Natural killer cell (primary cell): ENCODE measurements at places on chromosomes 5 and 9.

DNA sequence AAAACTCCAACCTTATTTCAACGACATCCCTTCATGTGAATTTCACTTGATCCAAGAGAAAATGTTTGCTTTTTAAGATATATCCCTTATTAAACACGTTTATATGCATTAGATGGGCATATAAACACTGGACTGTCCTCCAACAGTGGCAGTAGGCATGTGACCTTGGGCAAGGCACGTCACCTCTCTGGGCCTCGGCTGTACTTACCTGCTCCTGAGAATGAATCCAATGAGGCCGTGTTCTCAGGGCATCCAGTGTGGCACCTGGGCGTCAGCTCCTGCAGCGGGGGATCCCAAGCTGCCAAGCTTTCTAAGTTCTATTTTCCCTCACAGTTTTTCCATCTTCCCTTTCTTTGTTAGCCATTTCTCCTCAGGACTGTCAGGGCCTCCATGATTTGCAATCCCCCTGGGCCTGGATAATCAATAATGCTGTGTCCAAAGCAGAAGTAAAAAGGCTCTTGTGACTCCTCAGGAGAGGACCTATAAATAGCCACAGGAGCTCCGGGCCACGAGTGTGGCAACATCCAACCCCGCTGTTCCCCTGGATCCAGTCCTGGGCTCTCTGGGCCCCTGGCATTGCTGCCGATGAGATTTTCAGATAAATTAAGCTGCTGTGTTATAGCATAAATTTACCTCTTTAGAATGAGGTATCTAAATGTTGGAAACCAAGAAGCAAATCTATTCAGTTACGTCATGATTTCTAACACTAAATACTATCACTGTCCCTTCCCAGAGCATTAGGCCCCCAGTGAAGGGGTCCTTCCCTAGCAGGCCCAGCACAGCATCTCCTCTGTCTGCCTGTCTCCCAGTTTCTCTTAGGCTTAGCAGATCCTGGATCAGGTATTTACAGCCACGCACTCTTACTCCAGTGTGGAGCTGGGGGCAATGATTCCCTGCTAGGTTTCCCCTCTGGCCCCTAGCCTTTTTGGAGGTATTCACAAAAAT, 76.8 kb downstream of the PTPN3 start:
- no peak for DNase-seq

DNA sequence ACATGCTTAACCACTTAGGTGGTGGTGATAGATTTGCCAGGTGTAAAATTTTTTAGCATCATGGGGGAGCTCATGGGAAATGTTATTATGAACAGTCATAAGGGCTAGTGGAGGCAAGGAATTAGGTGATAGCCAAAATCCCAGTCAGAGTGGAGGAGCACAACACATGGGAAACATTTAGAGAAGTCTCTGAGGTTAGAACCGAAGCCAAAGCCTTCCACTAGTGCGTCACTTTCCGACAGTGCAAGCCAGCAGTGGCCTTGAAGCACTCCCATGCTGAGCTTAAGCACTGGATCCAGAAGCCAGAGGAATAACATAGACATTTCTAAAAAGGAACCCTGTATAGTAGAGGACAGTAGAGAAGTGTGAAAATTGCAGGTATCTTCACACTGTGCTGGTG, 101.5 kb upstream of the SNX2 start:
- no peak for DNase-seq

GRCh38 chr9:31582561-31582960, 801.9 kb upstream of the ACO1 start:
- DNase-seq = no peak

GRCh38 chr5:27402828-27403227, 364.4 kb upstream of the CDH9 start:
- no peak for DNase-seq

DNA sequence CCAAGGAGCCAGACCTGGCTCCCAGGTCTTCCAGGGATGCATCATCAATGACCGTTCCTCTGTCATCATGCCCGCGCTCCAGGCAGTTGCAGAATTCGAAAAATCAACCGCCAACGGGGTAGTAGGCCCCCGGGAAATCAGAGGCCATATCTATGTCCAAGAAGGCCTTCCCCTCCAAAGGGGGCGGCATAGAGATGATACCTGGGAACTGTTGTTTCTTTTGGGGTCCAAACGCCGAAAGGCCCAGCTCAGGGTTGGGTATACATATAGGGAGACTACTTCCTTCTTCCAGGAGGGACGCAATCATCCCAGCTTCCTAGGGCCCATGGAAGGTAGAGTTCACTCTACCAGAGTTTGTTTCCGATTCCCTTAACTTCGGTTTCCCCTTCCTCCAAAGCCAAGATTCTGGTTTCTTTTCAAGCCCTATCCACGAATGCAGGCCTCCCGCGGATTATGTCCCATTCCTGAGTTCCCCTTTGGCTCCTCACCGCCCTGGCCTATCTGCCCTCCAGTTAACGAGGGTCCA, 754 bp downstream of the DCAF12 start:
- DNase-seq = no peak

GRCh38 chr5:17785774-17786173, 151.5 kb downstream of the TAF11L14 start:
- no peak for DNase-seq

DNA sequence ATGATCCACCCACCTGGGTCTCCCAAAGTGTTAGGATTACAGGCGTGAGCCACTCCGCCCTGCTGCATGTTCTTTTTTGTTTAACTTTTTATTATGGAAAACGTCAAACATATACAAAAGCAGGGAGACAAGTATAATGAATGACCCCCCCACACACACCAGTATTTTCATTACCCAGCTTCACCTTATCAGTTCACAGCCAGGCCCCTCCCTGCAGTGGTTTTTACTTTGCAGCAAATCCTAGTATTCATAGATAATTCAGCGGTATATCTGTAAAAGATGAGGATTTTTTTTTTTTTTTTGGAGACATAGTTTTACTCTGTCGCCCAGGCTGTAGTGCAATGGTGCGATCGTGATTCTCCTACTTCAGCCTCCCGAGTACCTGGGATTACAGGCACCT, 2.3 kb downstream of the POMT1 start:
- DNase-seq = no peak

DNA sequence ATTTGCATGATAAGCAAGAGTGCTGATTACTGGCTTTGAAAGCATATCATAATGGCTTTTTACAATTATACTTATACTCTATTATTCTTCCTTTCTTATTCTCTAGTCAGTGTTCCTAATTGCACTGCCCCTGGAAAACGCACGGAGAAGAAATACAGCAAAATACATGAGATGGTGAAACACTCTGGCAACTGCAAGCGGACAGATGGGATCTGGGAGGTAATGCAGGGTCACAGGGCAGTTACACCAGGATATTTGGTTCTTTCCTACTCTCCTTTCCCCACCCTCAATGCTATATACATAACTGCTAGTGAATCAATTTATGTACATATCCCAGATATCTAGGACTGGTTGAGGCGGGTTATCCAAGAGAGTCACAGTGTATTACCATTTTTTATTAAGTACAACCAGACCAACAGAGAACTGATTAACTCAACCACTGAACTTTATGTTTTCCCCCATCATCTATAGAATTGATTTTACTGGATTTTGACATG, 423.7 kb downstream of the ZSWIM6 start:
- no peak for DNase-seq
